Stimulated activated CD4-positive, alpha-beta T cell treated with anti-CD3 and anti-CD28 coated beads, TNF-alpha, amount 100 ng/mL, for 4 hours (primary cell): ENCODE measurements at places on chromosomes 6 and 20.

- DNase-seq = no peak
Measured at GRCh38 chr20:8953300-8953699, 115.6 kb upstream of the PLCB4 start.

DNA sequence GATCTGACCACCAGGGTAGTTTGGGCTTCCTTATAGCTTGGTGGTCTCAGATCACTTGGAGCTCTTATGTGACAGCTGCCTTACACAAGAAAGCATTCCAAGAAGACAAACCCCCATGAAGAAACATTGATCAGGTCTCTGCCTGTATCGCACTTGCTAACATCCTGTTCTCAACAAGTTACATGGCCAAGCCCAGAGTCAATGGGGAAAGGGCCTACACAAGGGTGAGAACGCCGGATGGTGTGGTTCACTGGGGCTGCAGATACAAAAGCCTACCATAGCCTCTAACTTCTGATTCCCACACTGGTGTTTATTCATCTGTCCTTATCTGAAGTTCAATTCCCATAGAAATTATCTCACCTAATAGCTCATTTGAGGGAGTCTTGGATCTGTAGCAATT is 235.5 kb downstream of the SYNDIG1 start:
- DNase-seq = no peak

- no peak for DNase-seq
Measured at GRCh38 chr20:34385464-34385863, 22.4 kb downstream of the ITCH start.

DNA sequence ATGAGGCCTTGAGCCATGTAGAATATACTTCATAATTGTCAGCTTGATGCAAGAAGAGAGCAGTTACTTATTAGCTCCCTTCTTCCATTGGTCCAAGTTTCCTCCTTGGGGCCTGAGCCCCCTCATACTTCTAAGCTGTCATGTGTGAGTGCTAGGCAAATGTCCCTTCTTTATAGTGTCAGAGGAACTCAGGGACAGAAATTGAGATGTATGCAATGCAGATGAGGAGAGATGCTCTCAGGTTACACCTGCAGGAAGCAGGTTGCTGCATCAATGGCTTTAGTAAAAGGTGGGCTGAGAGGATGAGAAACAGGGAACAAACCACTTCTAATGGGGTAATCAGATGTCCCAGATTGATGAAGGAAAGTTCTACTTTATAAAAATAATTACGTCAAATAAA is 6.7 kb upstream of the PDSS2 start:
- DNase-seq = no peak

DNA sequence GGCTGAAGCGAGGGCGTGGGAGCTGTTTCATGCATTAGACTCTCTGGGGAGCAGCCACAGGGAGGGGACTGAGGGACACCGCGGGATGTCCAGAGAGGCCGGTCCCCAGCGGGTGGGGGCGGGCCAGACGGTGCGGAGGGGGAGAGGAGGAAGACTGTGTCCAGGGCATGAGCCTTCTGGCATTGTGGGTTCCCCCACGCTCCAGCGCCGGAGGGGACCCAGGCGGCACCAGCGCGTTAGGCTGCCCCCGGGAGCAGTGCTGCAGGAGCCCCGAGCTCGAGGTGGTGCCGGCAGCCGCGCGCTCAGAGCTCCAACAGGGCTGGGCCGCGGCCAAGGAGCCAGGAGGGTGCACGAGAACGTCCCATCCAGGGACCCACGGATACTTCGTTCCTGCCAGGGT is 14.4 kb downstream of the SLC22A3 start:
- no peak for DNase-seq

GRCh38 chr20:25452333-25452732 is 44.9 kb downstream of the GINS1 start:
- no peak for DNase-seq

DNA sequence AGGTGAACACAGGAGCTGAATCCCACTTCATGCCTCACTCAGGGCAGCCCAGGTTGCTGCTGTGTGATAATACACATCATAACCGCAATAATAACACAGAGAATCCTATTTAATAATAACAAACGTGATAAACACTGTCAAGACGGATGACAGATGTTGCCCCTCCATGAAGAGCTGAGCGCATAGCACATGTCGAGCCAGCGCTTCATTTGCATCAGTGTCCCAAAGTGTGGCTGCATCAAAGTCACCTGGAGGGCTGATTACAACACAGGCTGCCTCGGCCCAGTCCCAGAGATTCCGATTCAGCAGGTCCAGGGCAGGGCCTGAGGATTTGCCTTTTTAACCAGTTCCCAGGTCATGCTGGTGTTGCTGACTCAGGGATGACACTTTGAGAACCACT is 198.5 kb downstream of the QKI start:
- no peak for DNase-seq

DNA sequence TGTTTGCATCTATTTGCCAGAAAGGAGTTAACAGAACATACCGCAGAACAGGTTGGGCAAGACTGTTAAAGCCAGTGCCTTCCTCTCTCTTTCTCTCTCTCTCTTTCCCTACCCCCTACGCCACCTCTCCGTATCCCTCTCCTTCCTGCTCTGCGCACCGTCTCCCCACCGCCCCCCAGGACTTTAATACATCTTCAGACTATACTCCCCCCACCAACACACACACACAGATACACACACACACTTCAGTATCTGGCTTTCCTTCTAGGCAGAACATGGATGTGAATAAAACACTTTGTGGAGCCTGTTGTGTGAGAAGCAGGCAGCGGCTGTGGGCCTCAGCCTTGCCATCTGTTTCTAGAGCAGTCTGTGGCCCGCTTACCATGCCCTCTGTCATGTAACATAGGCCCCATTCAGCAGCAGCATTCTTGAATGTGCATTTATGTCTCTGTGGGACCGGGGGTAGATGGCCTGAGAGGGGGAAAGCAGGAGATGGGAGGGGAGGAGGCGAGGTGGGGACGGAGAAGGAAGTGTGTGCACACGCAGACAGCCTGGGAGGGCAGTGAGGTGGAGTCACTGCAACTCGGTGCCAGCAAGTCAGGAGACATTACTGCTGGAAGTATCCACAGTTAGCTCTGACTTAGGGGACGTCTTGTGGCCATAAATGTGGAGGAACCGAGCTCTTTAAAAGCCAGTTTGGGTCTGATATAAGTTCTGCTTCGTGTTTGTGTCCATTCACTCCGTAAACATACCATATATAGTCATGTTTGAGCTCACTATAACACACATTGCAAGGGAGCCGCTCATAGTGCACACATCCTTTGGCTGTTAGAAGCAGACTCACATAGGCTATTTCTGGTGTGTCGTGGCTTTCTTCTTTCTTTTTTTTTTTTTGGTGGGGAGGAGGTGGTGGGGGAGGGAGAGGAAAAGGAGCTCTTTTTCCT is 38.4 kb downstream of the RREB1 start:
- no peak for DNase-seq

DNA sequence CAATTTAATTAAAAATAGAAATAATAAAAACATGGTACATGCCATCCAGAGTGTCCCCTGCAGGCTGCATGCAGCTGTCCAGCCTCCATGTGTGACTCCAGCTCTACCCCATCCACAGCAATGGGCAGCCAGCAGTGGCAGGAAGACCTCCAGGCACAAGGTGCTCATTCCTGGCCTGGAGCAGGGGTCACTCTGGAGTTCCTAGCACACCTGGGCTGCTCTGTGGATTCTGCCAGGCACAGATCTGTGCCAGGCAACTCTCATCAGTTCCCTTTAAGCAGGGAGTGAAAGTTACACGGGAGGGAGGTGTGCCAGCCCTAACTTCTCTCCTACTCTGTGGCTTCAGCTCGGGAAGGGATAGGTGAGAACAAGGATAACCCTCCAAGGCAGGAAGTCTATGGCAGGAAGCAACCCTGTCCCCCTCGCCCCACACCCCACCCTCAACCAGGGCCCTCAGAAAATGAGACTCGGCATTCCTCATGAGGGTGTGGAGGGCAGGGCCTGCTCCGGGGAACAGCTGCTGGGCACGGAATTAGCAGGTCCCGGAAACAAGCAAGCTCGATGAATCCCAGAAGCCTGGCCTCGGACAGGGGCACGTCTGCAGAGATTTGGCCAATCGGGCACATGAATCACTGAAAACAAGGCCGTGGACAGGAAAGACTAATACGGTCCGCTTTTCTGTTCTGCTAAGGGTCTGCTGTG is 10.0 kb downstream of the JPH2 start:
- DNase-seq = no peak

DNA sequence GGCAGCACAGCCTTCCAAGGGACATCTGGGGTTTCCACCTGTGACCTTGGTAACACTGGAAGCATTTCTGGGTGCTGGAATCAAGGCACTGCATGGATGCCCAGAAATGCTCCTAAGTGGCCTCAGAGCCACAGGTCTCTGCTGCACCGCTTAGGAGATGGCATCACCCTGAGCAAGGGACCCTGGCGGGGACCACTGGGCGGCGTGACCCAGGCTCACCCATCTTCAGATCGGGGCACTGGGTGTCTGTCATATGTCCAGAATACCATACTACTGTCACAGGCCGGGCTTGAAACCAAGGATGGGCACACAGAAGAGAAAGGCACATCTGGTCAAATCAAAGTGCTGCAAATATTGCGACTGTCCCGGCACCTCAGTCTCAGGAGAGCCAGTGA is 45.9 kb downstream of the SSR1 start:
- DNase-seq = no peak

DNA sequence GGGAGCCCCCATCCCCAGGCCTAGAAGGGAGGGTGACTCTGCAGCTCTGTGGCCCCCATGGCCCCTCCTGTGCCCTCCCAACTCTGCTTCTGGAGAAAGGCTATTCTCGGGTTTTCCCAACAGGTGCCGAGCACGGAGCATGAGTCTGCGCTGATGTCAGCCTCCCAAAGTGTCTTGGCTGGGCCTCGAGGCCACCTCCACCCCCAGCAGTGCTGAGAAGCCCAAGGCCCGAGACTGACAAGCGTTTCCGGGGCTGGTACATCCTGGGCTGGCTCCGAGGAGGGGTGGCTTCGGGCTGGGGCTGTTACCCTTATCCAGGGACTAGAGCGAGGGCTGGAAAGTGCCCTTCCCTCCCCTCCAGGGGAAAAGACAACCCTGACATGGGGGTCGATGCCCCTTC is 60.2 kb upstream of the GATA5 start:
- DNase-seq = no peak

- no peak for DNase-seq
Measured at GRCh38 chr6:56693246-56693607, 50.5 kb upstream of the DST start.
